ENCODE measurements at places on chromosomes 2 and 18.
A peak's percentile ranks its signal among the peaks of the same experiment; 100 is the strongest.

- no peak for DNase-seq
Measured at GRCh38 chr2:48845684-48846083, 90.2 kb upstream of the LHCGR start.

DNA sequence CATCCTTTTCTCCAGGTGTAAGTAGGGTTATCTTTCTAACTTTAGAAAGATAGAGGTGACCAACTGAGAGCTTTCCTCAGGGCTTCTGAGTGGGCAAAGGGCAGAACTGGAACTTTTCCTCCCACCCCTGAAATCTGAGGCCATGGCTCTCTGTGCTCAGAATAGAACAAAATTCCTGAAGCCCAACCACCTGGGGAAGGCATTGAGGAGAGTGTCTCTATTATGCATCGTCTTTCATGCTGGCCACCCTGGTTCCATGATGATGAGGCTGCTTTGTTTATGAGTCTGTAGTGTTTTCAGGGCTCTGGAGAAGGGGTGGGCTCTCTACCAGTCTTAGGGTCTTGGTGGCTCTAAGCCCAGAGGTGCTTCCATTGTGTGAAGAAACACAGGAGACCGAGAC lies 30.7 kb upstream of the IL1R1 start:
- no peak for DNase-seq

DNA sequence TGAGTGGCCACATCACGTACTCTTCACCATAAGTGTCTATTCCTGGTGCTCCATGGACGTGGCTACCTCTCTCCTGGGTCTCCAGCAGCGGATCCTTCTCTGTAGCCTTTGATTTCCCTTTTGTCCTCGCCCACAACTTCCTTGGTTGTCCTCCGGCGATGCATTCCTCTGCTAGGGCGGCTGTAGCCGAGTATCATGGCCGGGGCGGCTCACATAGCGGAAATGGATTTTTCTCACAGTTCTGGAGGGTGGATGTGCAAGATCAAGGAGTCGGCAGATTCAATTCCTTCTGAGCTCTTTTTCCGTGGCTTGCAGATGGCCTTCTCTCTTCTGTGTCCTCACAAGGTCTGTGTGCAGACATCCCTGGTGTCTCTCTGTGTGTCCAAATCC lies 35.7 kb downstream of the ACKR3 start:
- DNase-seq: no peak

DNA sequence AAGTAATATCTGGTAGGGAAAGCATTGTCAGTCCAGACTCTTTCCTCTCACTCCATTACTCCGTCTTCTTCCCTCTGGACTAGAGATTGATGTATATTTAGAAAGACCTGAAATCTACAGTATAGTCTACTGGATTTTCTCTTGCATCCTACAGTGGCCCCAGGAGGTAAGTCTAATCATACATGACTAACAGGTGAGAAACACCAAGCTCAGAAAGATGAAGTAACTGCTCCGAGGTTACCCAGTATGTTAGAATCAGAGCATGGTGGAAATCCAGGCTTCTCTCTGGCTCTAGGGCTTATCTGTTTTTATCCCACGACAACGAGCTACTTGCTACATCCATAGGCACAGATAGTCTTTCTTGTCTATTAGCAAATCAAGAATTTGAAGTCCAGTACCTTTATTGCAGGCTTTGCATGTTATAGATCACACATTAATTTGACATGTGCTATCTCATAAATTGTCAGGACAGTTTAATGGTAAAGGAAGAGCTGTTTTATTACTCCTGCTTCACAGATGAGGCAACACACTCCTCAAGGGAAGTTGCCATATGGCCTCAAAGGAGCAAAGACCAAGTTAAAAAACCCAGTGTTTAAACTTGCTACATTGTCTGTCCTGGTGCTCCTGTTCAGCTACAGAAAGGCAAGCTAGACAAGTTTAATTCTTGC lies 484.3 kb downstream of the THSD7B start:
- no peak for DNase-seq

- DNase-seq: no peak
Measured at GRCh38 chr2:197200762-197201058, 109.9 kb downstream of the ANKRD44 start.

DNA sequence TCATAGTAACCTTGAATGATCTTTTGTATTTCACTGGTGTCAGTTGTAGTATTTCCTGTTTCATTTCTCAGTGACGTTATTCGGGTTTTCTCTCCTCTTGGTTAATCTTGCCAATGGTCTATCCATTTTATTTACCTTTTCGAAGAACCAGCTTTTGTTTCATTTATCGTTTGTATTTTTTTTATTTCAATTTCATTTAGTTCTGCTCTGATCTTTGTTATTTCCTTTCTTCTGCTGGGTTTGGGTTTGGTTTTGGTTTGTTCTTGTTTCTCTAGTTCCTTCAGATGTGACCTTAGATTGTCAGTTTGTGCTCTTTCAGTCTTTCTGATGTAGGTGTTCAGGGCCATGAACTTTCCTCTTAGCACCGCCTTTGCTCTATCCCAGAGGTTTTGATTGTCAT lies 36.7 kb downstream of the SP140 start:
- DNase-seq: no peak

DNA sequence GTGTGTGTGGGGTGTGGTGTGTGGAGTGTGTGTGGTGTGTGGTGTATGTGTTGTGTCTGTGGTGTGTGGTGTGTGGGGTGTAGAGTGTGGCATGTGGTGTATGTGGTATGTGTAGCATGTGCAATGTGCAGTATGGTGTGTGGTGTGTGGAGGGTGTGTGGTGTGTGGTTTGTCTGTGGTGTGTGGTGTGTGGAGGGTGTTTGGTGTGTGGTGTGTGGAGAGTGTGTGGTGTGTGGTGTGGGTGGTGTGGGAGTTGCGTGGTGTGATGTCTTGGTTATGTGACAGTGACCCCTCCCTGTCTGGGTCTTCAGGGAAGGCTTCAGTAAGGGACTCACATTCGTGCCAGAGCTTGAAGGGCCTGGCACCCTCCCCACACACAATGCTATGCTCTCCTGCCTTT lies 718.2 kb upstream of the SOX11 start:
- no peak for DNase-seq

- DNase-seq: no peak
Measured at GRCh38 chr18:60228609-60229595, 143.7 kb downstream of the MC4R start.

- DNase-seq: no peak
Measured at GRCh38 chr2:200871151-200871550, 6.7 kb upstream of the CLK1 start.

DNA sequence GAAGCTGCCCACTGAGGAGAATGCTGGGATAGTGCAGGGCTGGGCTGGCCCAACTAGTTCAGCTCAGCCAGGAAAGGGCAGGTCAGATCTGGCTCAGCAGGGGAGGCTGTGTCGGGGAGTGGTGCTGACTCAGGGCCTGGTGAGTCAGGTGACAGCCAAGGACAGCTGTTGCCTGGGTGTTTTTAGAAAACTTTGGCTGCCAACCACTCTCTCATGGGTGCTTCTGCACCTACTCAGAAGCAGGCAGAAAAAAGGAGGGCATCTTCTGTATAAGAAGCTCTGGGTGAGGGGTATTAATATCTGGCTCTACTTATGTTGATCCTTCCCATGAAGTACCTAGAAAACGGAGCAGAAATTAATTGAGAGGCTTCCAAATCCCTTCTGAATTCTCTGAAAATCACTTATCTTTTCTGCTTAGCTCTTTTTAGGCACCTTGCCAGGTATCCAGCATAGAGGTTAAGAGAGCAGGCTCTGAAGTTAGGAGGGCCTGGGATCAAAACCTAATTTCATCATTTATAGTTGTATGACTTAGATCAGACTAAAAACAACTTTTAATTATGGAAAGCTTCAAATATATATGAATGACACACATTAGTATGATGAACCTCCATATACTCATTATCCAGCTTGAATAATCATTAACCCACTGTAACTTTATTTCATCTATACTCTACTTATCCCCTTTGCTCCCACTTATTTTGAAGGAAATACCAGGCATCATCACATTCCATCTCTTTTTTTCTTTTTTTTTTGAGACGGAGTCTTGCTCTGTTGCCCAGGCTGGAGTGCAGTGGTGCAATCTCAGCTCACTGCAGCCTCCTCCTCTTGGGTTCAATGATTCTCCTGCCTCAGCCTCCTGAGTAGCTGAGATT lies 15.5 kb upstream of the RAB10 start:
- peak; percentile 23 for DNase-seq

- no peak for DNase-seq
Measured at GRCh38 chr18:33356735-33357134, 83.8 kb downstream of the CCDC178 start.

DNA sequence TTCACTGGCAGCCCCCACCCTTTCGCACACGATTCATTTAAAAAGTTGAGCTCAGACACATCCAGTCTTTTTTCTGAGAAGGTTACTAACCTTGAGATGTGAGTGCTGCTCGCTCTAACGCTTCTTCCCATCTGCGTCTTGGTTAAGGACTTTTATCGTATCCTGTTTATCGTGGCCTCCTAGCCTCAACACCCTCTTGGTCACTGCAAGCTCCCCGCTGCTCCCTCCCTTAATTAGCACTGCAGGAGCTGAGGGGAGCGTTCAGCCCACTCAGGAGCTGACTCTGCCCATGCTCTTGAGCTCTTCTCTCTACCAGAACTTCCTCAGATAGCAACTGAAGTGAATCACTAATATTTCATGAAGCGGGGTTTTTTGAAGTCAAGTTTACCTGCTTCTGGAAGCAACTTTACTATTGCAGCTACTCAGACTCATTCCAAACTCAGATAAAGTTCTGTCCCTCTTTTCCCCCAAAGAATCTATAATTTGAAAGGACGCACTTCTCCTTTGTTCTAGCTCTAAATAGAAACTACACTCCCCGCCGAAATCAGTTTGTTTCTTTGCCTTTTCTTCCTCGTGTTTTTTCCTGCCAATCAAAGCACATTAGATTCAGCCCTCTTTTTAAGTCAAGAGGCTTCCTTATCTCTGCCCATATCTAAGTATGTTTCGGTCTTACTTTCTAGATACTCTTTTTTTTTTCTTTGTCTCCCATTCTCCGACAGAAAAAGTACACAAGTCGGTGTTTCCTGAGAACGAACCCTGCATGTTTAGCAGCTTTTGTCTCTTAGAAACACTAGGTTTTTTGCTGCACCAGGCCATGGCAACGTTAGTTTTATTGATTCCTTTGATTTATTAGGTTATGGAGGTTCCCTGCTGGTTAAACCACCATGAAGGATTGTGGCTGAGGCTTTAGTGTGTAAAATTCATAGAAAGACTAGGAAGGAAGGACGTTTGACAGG lies 9.3 kb upstream of the CD226 start:
- no peak for DNase-seq

GRCh38 chr2:222298001-222298310 lies 842 bp downstream of the PAX3 start:
- no peak for DNase-seq

DNA sequence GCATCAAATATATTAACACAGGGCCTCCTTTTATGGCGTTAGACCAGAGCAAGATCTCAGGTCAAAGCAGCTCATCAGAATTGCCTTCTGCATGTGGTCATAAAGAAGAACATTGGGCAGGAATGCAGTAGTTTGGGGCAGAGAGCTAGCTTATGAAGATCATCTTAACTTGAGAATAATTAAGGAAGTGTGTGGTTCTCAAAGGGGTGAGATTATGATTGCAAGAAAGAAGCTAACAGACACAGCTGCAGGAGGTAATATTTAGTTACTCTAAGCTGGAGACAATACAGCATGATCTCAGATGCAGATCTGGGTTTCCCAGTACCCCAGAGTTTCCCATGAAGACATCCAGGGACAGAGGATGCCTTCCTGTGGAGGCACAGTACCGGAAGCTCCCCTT lies 91.6 kb downstream of the TTC27 start:
- no peak for DNase-seq

DNA sequence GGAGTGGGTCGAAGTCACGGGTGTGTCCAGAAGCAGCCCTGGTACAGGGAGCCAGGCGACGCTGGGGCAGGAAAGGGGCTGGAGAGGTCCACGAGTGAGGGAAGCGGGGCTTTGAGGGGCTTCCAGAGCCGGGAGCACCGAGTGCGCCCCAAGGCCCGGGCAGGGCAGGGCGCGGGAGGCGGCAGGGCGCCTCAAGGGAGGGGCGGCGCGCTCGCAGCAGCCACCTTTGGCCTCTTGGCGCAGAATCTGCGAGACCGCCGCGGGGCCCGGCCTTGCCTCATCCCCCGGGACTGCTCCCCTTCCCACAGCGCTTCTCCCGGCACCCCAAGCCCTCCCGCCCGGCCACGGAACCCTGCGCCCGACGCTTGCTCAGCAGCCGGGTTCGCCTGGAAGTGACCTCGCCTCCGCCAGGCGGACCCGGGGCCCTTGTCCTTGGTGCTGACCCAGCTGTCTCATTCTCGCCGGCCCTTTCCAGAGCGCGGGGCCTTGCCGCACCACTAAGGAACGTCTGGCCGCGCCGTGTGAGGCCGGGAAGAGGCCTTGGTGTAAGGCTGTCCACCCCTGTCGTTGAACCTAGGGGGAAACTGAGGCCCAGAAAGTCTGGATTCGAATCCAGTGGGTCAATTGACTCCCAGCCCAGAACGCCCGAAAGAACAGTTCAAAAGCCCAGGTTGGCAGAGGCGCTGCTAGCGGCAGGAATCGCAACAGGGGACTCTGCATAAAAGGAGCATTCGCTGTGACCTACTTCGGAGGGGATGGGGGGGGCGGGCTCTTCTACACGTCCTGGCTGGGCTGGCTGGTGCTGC lies 584 bp upstream of the DNER start:
- DNase-seq: peak; percentile 16

DNA sequence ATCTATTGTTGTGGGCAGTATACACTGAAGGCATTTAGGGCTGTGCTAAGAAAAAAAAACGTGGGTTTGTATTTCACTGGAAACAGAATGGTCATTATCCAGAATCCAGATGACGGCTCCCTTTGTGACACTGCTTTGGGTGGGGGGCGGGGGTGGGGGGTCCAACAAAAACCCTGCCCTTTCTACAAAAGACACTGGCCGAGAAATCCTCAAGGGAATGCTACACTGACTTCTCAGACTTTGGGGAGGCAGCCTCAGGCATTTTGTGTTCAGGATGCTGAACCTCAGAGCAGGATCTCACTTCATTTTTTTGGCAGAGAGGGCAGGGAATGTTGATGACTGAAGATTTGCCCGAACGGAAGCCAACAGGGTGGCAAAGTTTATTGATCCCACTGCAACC lies 417.1 kb downstream of the HRH4 start:
- DNase-seq: no peak

- no peak for DNase-seq
Measured at GRCh38 chr2:15793078-15793913, 147.1 kb upstream of the MYCN start.

GRCh38 chr2:217469203-217469810 lies 533.5 kb downstream of the TNS1 start:
- no peak for DNase-seq

- DNase-seq: no peak
Measured at GRCh38 chr18:26653943-26654615, 105.7 kb upstream of the KCTD1 start.

GRCh38 chr2:159071190-159071915 lies 102.9 kb downstream of the TANC1 start:
- no peak for DNase-seq

- no peak for DNase-seq
Measured at GRCh38 chr2:108898315-108899082, 90.5 kb downstream of the EDAR start.

Measured in stimulated activated CD4-positive, alpha-beta T cell treated with anti-CD3 and anti-CD28 coated beads, Interleukin-15, amount 100 ng/mL, for 48 hours (primary cell).